Progenitor cell of endocrine pancreas (in vitro differentiated cells): ENCODE measurements at places on chromosomes 1 and 21. TPM values are rescaled to one million over a fixed set of nuclear protein-coding genes. Genes with fewer than 3 reads are reported as not detected.

Gene PLA2G2A
- total RNA-seq, result 2.0 and 2.4 TPM in 2 replicates

DNA sequence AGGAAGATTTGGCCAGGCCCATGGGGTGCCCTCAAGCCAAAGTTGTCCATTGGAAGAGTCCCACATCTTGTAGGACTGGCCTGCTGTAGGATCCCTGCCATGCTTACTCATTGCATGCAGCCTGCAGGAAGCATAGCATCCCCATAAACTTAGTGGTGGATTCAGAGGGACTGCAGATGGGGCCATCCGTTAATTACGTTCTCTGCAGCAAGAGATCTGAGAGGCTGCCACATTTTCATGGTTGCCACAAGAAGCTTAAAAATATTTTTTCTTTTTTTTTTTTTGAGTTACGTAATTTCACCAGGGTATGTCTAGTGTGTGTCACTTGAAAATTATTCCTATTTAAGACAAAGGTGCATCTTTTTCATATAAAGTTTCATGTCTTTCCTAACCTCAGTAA lies 329.7 kb upstream of the USP24 start:
- H3K27me3 ChIP-seq, result peaks cover 2% of the 10 kb centered on the region
- H3K4me3 ChIP-seq, result no peak overlapping the region
- no peaks in the 10 kb centered on the region for H3K36me3 ChIP-seq
- H3K4me1 ChIP-seq, result no peaks in the 10 kb centered on the region

Gene FCGR2B
- 0.36 and 0.55 TPM in 2 replicates for total RNA-seq

GRCh38 chr1:116115476-116116439 lies 4.6 kb downstream of the MAB21L3 start:
- peaks cover 12% of the 10 kb centered on the region for H3K27me3 ChIP-seq
- no peak overlapping the region for H3K4me3 ChIP-seq
- no peak overlapping the region for H3K27ac ChIP-seq
- no peak for DNase-seq
- H3K4me1 ChIP-seq, result peaks cover 30% of the 10 kb centered on the region

DNA sequence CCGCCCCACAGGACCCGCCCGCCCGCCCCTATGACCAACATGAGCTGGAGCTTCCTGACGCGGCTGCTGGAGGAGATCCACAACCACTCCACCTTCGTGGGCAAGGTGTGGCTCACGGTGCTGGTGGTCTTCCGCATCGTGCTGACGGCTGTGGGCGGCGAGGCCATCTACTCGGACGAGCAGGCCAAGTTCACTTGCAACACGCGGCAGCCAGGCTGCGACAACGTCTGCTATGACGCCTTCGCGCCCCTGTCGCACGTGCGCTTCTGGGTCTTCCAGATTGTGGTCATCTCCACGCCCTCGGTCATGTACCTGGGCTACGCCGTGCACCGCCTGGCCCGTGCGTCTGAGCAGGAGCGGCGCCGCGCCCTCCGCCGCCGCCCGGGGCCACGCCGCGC lies 7.9 kb upstream of the IBA57 start:
- DNase-seq, result no peak
- H3K4me3 ChIP-seq, result no peak overlapping the region
- peaks cover 1% of the 10 kb centered on the region for H3K4me1 ChIP-seq

Gene FLVCR1
- 27.0 and 31.4 TPM in 2 replicates for total RNA-seq

- peaks cover 40% of the 10 kb centered on the region for H3K4me1 ChIP-seq
- no peak overlapping the region for H3K4me3 ChIP-seq
- H3K27ac ChIP-seq, result no peak overlapping the region
- H3K27me3 ChIP-seq, result peaks cover 3% of the 10 kb centered on the region
- DNase-seq, result peak; percentile 87
Observed at GRCh38 chr1:110338309-110338885, 780 bp upstream of the RBM15 start.

Gene DMRTA2
- total RNA-seq, result 0.20 TPM in 1 of 2 replicates, not detected in the other

DNA sequence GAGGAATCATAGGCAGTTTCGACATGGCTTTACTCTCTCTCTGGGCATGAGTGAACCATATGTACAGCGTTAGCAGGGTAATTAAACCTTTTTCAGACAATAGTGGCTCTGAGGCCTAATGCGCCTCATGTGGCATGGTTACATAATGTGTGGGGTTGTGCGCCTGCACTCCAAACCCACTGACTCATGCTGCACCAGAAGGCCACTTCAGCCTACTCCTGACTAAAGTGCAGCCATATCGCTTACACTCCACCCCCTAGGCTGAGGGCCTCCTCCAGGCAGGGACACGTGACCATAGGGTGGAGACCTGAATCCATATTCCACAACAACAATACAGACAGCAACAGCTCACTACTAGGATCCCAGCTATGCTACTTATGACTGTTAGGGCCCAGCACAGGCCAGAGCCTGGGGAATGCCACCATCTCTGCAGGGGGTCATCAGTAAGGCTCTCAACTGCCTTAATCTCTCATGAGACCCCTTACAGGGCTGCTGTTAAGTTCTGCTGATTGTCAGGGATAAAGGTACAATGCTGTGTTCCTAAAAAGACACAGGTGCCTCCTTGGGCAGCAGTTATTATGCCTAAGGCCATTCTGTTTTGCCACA lies 13.4 kb upstream of the ODF2L start:
- no peaks in the 10 kb centered on the region for H3K36me3 ChIP-seq
- H3K27ac ChIP-seq, result no peak overlapping the region
- no peak overlapping the region for H3K4me3 ChIP-seq
- no peak for DNase-seq

DNA sequence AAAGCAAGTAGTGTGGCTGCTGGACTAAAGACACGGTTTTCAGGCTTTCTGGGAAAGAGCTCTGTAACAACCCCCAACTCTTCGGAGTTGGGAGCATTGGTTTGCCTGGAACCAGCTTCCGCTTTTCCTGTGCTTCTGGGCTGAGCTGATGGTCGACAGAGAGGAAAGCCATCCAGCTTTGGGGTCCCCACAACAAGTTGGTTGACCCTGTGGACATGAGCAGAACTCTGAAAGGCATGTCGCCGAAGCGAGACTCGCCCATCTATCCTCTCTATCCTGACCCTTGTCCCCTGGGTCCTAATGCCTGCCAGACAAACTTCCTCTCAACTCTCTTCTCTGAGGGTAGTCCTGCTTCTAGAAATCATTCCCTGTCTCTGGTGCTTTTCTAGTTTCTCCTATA lies 31.9 kb upstream of the FCGR2A start:
- H3K4me1 ChIP-seq, result peaks cover 4% of the 10 kb centered on the region
- H3K27ac ChIP-seq, result no peak overlapping the region
- peaks cover 63% of the 10 kb centered on the region for H3K27me3 ChIP-seq
- no peaks in the 10 kb centered on the region for H3K36me3 ChIP-seq
- peak overlapping the region; percentile 63 for H3K4me3 ChIP-seq
- no peak for DNase-seq

GRCh38 chr1:154398141-154398540 lies 7.0 kb upstream of the IL6R start:
- no peak overlapping the region for H3K27ac ChIP-seq
- H3K27me3 ChIP-seq, result peaks cover 1% of the 10 kb centered on the region
- H3K4me3 ChIP-seq, result no peak overlapping the region
- H3K36me3 ChIP-seq, result peaks cover 4% of the 10 kb centered on the region
- no peak for DNase-seq

Gene STYXL2
- total RNA-seq, result 0.09 TPM in 1 of 2 replicates, not detected in the other

DNA sequence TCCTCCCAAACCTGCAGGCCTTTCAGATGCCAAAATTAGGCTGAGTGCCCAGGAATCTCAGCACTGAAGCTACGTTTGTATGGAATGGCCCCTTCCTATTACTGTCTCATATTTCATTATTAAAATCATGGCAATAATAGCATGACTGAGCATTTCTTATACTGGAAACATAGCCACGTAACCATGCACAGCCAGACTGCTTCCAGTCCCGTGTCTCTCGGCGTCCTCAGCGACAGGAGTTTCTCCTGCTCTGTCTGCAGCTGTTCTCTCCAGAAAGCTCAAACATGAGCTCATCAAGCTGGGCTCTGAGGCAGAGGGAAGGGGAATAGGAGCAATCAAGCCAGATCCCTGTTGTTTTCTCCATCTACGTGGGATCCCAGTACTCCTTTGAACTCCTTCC lies 104.0 kb downstream of the CDC7 start:
- DNase-seq, result no peak
- H3K27ac ChIP-seq, result no peak overlapping the region
- H3K4me1 ChIP-seq, result no peaks in the 10 kb centered on the region

Gene LRRC38
- total RNA-seq, result not detected in 2 replicates

Gene PRXL2B
- total RNA-seq, result 32.0 and 36.4 TPM in 2 replicates

- H3K27me3 ChIP-seq, result peaks cover 71% of the 10 kb centered on the region
- H3K36me3 ChIP-seq, result no peaks in the 10 kb centered on the region
- peak overlapping the region; percentile 75 for H3K4me3 ChIP-seq
- peaks cover 1% of the 10 kb centered on the region for H3K4me1 ChIP-seq
- DNase-seq, result no peak
Observed at GRCh38 chr21:20998886-20999285, 677 bp downstream of the NCAM2 start.

- H3K4me1 ChIP-seq, result no peaks in the 10 kb centered on the region
- peaks cover 8% of the 10 kb centered on the region for H3K27me3 ChIP-seq
- H3K4me3 ChIP-seq, result no peak overlapping the region
- H3K36me3 ChIP-seq, result no peaks in the 10 kb centered on the region
- no peak for DNase-seq
Observed at GRCh38 chr1:25599969-25600610, 16.5 kb upstream of the MAN1C1 start.

DNA sequence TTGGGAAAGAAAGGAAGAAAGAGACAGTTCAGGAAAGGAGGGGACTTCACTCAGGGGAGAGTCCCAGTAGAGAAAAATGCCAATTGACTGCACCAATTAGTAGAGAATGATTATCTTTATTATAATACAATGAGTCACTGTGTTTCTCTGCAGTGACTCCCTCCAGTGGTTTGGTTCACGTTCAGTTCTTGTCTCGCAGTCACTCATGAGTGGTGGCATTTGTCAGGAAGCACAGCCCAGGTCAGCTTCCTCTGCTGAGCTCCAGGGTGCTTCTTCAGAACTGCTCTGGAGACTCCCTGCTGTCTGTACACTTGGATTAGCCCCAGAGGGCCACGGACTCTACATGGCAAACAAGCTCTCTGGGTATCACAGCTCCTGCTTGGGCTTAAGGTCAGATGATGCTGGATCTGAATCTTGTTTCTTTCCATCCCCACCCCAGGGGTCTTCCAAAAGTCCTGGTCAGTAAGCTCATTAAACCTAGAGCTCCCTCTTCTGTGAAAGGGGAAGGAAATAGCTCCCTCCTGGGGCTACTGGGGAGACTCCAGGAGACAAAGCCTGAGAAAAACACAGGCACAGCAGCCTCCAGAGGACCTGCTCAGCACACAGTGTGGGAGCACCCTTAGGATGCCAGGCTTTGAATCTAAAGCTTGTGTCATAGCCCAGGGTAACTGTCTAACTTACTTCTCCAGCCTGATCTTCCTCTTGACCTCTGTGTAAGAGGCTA lies 619.0 kb downstream of the AJAP1 start:
- H3K27me3 ChIP-seq, result peaks cover 11% of the 10 kb centered on the region
- no peaks in the 10 kb centered on the region for H3K4me1 ChIP-seq
- H3K36me3 ChIP-seq, result no peaks in the 10 kb centered on the region
- no peak for DNase-seq

DNA sequence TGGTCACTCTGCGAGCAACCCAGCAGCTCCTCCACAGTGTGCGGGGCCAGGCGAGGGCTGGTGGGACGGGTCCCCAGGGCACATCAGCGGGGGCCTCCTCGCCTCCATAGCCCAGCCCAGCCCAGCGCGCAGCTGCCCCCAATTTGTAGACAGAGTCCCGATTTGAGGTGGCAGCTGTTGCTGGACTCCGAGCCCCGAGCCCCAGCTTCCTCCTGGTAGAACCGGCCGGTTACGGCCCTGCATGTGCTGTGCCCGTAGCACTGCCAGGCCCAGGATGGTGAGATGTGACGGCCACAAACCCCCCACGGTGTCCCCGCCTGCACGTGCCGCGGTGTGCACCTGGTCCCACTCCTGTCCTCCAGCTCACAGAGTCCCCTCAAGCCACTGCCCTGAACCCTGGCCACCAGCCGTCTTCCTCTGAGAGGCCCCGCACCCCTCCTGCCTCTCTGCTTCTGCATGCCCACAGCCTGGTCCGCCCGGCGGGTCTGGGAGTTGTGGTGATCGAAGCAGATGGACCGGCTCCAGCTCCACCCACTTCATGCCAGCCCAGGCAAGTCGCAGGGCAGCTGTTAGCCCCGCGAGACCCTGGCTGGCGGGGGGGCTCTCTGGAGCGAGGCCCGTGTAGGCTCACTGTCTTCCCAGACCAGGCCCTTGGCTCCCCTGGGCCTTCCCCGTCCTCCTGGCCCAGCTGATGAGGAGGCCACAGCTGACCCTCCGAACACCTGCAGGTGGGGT lies 55.5 kb downstream of the MORN1 start:
- no peak overlapping the region for H3K4me3 ChIP-seq
- H3K27ac ChIP-seq, result no peak overlapping the region
- DNase-seq, result no peak

Gene SH3BGR
- total RNA-seq, result 2.2 and 2.7 TPM in 2 replicates

DNA sequence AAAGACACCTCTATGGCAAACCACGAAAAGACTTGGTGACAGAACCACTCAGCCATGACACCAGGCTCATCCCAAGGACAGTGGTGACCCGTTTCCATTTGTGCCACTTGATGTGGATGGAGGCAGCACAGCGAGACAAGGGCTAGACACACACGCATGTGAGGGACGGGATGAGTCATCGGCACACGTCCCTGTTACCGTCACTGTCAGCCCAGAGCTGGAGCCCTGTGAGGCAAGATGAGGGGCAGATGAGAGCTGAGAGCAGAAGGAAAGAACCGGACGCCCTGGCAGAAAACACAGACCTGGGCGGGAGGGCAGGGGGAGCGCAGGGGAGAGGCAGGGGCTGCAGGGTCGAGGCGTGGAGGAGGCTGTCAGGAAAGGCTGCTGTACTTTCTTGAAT lies 57.8 kb downstream of the SIK1 start:
- H3K27me3 ChIP-seq, result peaks cover 23% of the 10 kb centered on the region
- no peak overlapping the region for H3K4me3 ChIP-seq
- no peaks in the 10 kb centered on the region for H3K36me3 ChIP-seq
- H3K27ac ChIP-seq, result no peak overlapping the region
- no peak for DNase-seq

Gene MYBPHL
- total RNA-seq, result 0.29 TPM in 1 of 2 replicates, not detected in the other

DNA sequence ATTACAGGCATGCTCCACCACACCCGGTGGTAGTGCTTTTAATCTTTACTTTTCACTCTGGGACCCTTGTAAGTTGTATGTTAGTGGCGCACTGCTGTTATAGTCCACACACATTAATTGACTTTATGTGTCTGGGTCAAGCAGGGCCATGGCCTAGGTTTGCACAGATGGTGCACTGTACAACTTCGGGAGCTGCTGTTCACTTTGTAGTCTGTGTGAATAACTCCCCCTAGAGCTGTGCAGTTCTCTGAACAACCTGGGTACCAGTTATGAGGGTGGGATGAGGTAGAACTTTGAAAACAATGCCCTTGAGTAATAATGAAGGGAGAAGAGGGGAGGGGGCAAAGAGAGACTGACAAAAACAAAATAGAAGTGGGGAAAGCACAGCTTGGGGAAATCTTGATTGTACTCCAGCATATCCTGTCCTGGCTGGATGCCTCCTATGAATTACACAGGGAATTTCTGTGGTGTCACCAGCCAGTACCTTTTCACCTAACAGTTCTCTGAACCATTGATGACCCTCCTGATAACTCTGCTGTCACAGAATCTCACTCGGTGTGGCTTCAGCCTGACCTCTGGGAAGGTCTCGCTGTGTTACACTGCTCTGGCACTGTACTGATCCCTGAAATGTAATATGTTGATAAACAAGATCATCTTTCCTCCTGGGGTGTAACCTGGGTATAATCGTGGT lies 2.2 kb downstream of the PTGFRN start:
- H3K36me3 ChIP-seq, result no peaks in the 10 kb centered on the region
- H3K27me3 ChIP-seq, result peaks cover 9% of the 10 kb centered on the region
- H3K27ac ChIP-seq, result no peak overlapping the region
- no peak for DNase-seq
- peaks cover 10% of the 10 kb centered on the region for H3K4me1 ChIP-seq

Gene RNU1-3
- 3,923 and 3,957 TPM in 2 replicates for total RNA-seq

Gene C8B
- total RNA-seq, result 0.26 TPM in 1 of 2 replicates, not detected in the other

Gene RGS13
- total RNA-seq, result not detected in 2 replicates
